ENCODE measurements at places on chromosomes 4 and X.

- no peak for DNase-seq
These were observed 9.7 kb upstream of the IQCM start for GRCh38 chr4:149825336-149825735.

DNA sequence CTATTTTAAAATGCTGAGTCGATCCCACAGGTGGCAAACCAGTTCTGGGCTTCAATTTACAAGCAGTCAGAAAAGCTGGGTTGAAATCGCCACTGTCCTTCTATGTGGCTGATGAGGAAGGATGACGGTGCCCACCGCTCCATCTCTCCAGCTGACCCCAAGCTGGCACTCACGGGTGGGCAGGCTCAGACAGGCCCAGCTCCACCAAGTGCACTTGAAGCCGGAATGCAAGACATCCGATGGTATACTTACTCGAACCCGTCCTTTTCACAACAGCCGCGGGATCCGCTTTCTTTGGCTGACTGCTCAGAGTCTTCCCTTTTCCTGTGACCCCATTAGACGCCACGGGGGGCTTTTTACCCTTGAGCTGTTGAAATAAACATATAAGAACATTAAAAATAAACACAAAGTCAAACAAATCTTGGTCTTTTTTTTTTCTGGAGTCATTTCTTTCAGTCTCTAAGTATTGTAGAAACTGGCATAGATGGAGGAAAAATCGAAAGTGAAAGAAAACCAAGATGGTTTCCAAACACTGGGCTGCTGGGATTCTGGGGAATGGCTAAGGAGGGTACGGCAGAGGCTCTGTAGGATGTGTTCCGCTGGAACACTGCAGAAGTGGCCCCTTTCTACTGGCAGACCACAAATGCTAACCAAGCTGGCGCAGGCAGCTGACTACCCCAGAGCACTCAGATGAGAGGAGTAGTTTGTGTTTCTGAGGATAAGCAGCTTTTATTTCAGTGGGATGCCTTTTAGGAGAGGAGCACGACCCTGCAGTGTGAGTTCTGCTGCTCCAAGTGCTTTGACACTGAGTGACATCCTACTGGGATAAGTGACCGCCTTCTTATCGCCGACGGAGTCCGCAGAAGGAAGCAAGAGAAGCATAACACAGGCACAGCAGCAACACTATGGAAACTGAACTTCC lies 160.9 kb downstream of the AFAP1 start:
- no peak for DNase-seq

DNA sequence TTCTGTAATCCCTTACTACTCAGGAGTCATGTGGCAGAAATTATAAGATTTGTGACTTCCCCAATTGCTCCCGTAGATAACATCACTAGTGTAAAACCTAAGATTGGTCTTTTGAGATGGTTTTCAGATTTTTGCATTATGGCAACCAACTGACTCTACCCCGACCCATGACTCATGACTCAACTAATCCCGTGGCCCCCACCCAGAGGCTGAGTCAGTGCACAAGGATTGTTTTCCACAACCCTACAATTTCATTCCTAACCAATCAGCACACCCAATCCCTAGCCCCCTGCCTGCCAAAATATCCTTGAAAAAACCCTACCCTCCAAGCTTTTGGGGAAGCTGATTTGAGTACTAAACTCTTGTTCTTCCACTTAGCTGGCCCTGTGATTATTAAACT lies 109.4 kb upstream of the FAM9C start:
- no peak for DNase-seq

DNA sequence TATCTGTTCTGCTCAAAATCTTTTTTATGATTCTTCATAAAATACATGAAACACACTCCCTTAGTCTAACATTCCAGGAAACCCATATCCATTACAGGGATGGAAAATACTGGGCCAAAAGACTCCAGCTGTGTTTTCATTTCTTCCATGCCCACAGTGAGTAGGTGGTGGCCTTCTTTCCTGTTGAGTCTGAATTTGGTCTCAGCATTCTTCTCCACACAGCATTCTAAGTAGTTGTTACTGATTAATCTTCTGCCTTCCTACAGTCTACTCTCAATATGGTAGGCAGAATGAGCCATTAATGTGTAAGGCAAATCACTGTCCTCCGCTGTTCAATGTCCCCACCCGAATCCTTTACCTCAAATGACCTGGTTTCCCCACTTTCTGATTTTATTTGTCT lies 370.6 kb upstream of the RPS6KA3 start:
- DNase-seq: no peak

- no peak for DNase-seq
These were observed 113.2 kb upstream of the SPRY1 start for GRCh38 chr4:123283371-123283895.

DNA sequence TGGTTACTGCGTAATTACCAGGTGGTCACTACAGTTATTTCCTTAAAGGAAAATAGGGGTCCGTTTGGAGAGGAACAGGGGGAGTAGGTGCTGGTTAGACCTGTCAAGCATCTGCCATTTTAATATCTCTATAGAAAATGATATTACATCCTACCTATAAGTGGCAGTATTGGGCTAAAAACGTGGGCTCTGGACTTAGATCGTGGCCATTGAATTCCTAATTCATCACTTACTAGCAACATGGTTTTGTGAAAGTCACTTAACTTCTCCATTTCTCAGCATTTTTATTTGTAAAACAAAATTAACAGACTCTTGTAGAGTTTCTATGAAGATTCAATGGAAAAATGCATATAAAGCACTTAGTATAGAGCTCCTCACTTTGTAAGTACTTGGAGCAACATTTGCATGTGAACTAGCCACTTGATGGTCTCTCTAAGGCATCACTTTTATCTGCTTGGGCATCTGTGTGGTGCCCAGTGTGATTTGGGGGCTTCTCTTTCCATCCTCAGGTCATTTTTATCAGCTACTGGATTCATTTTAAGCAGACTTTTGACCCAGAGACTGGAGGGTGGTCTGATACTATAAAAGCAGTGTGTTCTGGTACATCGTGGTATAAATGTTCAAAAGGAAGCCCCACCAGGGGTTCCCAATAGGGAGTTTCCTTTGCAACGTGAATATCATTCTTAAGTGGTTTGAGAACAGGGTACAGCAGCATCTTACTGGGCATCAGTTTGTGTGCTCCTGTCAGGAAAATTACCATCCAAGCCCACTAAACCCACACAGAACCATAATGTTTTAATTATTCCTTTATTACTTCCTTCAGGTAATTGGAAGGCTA lies 42.7 kb upstream of the RASSF6 start:
- no peak for DNase-seq

DNA sequence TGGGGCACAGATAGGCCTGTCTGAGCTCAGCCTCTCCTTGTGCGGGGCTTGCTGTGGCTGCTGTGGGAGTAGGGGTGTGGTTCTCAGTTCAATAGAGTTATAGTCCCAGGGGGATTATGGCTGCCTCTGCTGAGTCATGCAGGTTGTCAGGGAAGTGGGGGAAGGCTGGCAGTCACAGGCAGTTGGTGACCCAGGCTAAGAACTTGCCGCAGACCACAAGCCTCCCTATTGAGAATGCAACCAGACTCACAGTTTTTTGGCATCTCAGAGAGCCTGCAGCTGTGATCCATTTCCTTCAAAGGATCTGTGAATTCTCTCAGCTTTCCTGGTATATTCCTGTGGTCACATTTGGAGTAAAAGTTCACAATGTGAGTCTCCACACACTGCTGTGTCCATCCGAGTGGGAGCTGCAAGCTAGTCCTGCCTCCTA lies 364.9 kb downstream of the ZNF674 start:
- no peak for DNase-seq

DNA sequence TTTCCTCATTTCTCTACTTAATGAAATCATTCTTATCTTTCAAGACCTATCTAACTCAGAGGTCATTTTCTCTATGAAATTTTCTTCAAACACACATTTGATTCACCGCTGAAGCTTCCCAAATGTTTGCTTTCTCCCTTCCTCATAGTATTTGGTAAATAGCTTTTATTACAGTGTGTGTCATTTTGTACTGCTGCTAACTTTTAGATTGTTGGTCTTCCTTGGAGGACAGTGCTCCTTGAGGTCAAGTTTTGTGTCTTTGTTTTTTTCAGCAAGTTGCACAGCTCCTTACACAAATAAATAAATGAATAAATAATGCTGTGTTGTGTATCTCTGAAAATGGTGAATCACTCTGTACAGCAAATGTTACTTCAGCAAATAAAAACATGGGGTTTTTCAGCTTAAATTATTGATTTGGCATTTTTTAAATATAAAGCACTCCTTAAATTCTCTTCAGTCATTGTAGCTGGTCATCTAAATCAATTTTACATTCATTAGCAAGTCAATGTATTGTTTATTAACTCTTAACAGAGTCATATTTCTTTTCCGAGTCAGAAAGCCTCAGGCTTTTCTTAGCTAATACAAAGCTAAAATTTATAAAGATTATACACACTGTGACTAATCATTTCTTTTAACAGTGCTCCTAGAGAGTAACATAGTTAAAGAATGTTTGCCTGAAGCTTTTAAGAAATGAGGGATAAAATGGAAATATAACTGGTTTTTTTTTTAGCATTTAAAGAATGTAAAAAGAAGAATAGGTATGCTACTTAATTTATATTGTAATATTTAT lies 30.1 kb upstream of the MAD2L1 start:
- no peak for DNase-seq

- DNase-seq: no peak
These were observed 256.6 kb downstream of the SPRY1 start for GRCh38 chr4:123653236-123653635.

GRCh38 chr4:149211876-149212275 lies 603.8 kb downstream of the IQCM start:
- no peak for DNase-seq

DNA sequence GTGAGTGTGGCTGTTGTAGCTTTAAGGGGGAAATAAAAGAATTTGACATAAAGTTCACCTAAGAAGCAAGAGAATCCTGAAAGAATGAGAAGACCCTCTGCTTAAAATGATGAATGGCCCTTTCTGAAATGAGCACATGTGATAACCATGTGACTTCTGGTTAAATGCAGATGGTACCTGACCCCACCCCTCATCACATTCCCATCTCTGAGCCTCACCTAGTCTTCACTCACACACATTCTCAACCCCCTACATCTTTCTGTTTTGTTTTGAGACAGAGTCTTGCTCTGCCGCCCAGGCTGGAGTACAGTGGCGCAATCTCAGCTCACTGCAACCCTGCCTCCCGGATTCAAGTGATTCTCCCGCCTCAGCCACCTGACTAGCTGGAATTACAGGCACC lies 31.5 kb downstream of the SEPTIN6 start:
- no peak for DNase-seq

DNA sequence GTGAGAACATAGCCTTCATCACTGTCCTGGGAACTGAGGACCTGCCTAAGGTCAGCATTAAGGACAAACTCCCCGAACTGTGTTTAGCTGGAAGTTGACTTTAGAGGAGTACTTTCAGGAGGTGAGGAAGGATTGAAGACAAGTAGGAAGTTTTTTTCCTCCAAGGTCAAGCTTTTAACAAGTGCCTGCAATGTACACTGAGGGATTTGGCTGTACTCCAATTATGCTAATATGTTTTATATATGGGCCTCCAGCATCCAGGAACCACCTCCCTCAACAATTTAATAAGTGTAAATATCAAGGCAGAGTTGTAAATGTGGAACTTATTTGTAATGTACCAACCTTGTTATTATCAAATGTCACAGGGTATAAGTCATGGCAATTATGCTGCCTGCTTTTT lies 726.2 kb downstream of the RPA4 start:
- no peak for DNase-seq

DNA sequence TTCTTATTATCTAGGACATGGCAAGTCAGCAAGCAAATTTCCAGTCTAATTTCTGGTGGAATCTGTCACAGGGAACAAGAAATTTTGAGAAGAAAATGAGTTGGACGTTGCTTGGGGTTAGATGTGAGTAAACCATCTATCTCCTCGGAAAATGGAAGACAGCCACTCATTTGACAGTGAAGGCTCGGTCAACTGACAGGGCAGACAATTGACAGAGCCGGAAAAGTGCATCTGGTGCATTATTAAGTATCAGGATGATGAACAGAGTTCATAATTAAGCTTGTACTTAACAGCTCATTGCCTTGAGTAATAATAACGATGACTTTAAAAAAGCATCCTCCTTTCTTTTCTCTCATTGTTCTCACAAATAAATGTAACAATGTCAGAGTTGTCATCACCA lies 168.4 kb downstream of the MAD2L1 start:
- no peak for DNase-seq

DNA sequence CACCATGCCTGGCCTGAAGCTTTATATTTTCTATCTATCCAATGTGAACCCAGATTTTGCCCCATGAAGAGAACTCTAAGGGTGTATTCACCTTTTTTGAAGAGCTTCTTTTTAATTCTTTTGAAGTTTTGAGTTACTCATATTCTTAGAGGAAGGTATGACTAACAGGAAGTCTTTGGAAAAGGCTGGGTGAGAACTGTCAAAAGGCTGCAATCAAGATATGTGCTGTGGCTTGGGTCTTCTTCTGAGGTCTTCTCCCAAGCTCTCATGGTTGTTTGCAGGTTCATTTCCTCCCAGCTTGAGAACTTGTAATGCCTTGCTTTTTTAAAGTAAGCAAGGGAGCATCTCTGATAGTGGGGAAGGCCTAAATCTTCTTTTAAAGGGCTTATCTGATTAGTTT lies 3.1 kb upstream of the C4orf17 start:
- DNase-seq: no peak

DNA sequence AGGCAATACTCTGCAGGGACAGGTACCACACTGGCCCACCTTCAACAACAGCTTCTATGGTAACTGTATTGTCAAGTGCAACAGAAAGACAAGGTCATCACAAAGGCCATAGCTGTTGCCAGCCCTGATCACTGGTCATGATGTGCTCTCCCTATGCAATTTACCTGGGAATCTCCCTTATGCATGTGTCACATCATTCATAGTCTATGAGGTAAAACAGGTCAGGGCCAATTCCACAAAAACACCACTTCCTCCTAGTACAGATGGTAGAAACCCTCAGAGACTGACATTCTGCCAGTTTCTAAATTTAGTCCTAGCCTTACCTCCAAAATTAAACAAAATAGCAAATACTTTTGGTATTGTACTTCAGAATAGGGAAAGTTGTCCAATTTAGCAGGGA lies 132.8 kb downstream of the MGST2 start:
- no peak for DNase-seq

DNA sequence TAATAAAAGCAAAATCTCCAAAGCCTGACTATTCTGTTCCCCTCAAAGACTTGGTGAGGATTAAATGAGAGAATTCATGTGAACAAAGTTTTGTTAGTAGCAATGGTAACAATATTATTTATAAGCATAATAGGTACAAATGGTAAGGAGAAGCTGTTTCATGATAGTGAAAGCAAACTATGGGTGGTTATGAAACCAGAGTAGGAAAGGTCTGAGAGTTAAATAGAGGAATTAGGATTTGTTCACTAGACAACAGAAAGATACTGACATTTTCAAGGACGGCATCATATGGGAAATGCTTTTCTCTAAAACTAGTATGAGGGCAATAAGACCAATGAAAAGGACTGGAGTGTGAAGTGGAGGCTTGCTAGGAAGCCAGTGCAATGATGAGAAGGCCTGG lies 128.6 kb upstream of the FTHL17 start:
- no peak for DNase-seq

GRCh38 chr4:87865960-87866598 lies 33.3 kb downstream of the MEPE start:
- DNase-seq: no peak

- no peak for DNase-seq
These were observed 252.6 kb downstream of the TMEM47 start for GRCh38 chrX:34404386-34405070.

GRCh38 chr4:37951461-37952352 lies 8.5 kb upstream of the PTTG2 start:
- DNase-seq: no peak

All from CD4-positive, alpha-beta T cell treated with Interferon gamma for 1 hour (primary cell).